ENCODE measurements at places on chromosomes 4 and X.

GRCh38 chrX:100944601-100945000 is 15.9 kb upstream of the XKRX start:
- DNase-seq: no peak

- DNase-seq: no peak
Measured at GRCh38 chr4:113781439-113782040, 20.0 kb upstream of the CAMK2D start.

DNA sequence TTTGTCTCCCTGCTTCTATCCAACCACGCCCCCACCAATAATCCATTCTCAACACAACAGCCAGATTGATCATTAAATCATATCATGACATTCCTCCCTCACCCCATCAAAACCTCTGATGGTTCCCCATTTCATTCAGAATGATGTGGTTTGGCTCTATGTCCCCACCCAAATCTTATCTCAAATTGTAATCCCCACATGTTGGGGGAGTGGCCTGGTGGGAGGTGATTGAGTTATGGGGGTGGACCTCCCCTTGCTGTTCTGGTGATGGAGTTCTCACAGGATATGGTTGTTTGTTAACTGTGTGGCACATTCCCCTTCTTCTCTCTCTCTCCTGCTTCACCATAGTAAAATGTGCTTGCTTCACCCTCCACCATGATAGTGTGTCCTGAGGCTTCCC is 23.3 kb downstream of the TRMT2B start:
- DNase-seq: no peak

- DNase-seq: no peak
Measured at GRCh38 chr4:20618731-20619130, 81.5 kb upstream of the PACRGL start.
